ENCODE measurements at places on chromosomes 4 and X.

DNA sequence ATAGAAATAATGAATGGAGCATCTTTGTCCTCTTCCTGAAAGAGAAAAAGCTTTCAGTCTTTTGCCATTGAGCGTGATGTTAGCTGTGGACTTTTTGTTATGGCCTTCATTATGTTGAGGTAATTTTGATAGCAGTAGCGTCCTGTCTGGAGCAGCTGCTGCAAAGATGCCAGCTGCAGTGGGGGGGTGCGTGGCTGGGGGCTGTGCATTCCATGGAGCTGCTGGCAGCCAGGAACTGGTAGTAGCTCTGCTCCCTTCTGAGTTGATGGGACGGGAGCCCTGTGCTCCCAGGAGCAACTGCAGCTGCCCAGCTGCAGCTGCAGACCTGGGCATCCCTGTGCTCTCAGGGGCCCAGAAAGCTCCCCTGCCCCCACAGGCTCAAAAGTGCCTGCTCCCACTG lies 50.4 kb downstream of the CCDC160 start:
- DNase-seq = no peak

DNA sequence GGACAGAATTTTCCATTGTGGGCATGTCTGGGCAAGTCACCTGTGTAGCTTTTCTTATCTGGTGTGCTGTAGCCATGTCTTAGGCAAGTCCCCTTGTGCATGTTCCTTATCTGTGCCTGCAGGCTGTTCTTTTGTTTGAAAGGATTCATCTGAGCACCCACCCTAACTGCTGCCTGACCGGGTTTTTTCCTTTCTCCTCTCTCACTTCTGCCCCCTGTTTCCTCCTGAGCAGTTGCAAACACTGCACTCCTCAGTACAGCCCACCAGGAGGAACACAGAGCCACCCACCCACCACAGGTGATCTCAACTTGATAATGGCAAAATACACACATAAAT lies 29.2 kb upstream of the IL9R start:
- DNase-seq = no peak

DNA sequence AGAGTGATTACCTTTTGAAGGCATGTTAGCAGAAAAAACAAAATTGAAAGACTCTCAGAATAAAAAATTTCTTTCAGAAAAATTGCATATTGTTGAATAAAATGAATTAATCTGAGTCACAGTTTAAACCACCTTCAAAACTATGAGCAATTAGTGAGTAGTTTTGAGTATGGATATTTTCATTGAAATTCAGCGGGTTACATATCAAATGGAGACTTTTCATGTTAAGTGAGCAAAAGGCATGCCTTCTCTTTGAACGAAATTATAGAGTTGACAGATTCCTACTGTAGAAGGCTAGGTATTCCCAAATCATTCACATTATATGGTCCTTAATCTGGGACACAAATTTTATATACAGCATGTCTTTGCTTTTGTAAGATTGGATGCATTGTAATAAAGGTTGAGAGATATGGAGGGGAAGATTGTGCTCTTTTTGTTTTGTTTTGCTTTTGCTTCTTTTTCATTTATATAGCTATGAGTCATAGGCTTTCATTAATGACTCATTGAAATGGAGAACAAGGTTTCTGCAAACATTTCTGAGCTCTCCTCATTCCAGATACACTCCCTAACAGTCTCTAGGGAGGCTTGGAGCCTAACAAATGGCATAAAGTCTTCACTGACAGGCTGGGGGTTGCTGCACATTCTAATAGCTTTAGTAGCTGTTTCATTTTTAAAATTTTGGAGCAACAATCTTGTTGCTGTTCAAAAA lies 21.6 kb downstream of the PCDH18 start:
- no peak for DNase-seq

DNA sequence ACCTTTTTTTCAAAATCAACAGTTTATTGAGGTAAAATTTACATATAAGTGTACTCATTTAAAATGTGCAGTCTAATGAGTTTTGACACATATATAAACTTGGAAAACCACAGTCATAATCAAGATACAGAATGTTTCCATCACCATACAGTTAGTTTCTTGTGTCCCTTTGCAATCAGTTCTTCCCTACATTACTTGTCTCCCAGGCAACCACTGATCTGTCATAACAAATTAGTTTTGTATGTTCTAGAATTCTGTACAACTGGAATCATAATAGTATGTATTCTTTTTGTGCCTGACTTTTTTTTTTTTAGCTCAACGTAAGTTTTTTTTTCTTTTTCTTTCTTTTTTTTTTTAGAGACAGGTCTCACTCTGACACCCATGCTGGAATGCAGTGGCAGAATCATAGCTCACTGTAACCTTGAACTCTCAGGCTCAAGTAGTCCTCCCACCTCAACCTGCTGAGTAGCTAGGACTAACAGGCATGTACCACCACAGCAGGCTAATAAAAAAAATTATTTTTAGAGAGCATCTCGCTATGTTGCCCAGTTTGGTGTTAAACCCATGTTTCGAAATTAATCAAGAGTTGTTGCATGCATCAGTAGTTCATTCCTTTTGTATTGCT lies 26.9 kb downstream of the ARFIP1 start:
- DNase-seq = no peak

GRCh38 chrX:56564164-56564885 lies 898 bp downstream of the UBQLN2 start:
- DNase-seq = no peak
